ENCODE measurements at places on chromosomes 12 and 14.

GRCh38 chr12:52845946-52846345, 2.8 kb downstream of the KRT78 start:
- DNase-seq, result no peak

DNA sequence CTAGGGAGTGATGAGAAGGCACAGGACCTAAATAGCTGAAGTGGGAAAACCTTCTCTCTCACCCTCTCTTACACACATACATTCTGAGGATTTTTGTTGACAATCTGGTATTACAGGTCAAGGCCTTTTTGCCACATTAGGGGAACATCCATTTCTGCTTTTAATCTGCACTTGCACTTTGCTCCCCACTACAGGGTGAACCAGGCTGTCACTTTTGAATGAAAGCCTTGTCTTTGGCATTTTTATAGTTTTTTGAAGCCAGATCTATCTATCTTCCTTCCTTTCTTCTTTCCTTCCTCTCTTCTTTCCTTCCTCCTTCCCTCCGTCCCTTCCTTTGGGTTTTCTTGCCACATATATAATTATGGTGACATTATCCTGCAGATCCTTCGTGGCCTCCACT, 165.9 kb upstream of the OTX2 start:
- DNase-seq, result no peak

DNA sequence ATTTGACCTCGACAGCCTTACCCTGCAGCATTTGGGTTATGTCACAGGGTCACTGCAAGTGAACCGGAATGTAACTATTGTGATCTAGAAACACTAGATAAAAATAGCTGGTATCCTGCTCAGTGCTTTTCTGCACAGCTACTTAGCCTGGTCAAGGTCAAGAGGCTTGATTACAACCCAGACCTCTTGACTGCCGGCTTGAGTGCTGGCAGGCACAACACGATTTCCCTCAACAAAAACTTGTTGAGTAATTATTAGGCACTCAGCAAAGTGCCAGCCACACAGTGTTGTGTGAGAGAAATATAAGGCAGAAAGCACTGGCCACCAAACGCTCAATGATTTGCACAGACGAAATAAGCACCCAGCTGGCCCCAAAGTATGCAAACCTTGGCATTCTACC, 156.7 kb downstream of the NUAK1 start:
- DNase-seq, result no peak

- no peak for DNase-seq
Observed at GRCh38 chr14:96902004-96902403, 104.8 kb downstream of the VRK1 start.

DNA sequence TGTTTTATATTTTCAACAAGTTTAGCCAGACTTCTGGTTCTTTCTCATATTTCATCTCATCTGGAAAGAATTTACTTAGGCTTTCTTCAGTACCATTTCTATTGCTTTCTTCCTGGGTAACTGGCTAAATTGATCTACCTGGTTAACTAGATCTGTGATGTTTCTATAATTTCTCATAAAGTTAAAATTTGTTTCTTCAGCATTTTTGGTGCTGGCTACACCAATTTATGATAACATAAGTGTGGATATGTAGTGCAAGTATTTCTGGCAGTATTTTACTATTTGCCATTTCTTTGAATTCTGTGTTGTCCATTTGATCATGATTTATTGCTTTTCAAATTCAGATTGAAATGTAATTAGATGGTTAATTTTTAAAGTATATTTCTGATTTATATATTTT, 25.9 kb downstream of the ARHGAP5 start:
- no peak for DNase-seq

- DNase-seq, result no peak
Observed at GRCh38 chr14:83425138-83425537, 1891.5 kb upstream of the SEL1L start.

DNA sequence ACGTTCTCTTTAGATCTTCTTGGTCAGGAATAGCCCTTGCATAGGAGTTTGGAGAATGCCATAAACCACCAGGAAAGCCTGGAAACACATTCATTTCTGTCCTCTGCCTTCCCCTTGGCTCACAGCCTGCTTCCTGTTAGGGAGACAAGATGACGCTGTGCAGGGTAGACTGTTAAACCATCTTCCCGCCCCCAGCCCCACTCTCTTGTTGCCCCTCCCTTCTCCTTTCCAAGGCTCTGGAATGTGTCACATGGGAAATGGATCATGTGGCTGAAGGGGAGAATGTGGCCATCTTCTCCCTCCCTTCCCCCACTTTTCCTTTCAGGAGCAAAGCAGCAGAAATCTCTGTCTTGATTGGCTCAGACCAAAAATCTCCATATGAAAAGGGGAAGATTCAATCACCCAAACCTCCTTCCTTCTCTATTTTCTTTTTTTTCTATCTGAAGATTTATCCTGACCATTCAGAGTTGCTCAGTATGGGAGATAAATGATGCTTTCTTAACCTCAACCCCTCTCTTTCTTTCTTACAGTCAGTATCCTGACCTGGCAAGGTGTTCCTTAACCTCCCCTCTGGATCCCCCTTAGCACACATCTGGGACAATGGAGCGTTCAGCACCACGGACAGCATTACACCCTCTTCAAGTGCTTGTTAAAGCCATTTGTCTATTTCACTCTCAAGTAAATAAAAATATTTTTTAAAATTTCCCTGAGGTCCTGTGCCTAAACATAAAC, 11.4 kb downstream of the GPR19 start:
- peak; percentile 64 for DNase-seq

GRCh38 chr12:56155256-56155845, 2.8 kb upstream of the MYL6 start:
- DNase-seq, result no peak

DNA sequence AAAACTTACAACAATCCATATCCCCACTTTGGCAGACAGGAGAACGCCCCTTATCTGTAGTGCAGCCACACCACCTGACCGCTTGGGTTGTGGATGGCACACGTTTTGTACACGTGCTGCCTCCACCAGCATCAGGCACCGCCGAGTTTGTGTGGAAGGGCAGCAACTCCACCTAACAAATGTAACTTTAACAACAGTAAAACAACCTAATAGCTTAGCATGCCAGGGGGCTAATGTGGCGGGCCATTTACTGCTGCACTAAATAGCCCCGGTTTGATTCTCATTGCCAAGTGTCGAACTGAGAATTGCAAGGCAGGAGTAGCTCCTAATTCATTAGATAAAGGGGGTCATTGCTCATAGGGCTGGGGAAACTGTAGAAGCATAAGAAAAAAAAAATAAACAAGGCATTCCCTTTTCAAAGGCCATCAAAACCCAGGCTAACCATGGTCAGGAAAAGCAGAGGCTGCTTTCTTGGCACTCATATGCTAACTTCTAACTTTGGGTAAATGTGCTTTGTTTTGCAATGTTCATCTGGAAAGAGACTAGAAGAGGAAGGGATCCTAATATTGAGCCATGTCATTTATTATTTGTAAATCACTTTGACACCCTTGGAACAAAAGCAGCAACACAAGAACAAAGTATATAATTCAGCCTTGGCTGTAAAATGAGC, 279.7 kb upstream of the SOX5 start:
- no peak for DNase-seq

DNA sequence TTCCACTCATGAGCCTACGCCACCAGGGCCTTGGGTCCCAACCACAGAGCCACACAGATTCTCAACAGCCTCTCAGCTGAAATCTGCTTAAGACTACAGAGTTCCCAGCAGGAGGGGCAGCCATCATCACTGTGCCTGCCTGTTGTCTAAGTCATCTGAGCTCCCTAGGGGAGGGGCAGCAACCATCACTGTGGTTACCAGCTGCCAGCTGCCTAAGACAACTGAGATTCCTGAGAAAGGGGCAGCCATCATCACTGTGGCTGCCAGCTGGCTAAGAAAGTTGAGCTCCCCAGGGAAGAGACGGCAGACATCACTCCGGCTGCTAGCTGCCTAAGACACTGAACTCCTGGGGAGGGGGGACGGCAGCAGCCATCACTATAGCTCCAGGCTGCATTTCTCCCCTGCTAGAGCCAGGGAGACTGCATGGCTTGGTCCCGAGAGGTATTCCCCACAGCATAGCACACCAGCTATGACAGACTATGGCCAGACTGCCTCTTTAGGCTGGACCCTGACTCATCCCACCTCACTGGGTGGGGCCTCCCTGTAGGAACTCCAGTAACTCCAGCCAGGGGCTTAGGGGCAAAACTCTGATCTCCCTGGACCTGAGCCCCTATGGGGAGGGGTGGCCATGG, 37.2 kb upstream of the C14orf132 start:
- no peak for DNase-seq

DNA sequence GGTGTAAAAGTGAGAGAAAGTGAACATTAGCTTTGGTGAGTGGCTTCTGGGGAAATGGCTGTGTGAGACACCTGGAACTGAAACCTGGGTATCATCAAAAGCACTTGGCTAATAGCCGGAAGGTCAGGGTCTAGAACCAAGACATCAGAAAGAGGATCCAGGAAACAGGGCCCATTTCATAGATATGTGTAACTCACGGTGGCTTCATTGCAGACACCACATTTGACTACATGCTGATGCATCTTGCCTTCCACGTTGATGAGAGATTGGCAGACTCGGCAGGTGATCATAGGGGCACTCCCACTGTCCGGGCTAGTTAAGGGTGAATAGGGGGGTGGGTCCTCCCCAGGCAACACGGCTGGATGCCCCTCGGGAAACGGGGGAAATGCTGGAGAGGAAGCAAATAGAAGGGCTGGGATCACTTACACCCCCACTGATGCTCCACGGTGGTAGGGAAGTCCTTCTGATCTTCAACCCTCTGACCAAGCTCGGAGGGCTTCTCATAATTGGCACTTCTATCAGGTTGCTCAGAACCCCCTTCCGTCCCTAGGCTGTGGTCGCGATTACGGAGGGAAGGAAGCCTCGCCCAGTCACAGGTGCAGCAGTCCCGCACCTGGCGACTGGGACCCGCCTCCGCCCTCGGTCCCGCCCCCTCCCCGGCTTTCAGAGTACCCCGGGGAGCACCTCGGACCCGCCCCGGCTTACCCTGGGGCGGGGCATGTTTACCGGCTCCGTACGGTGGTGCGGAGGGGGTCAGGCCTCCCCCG, 593 bp downstream of the PIP4P1 start:
- peak; percentile 43 for DNase-seq

- DNase-seq, result no peak
Observed at GRCh38 chr14:76227450-76228050, 75.8 kb downstream of the GPATCH2L start.

DNA sequence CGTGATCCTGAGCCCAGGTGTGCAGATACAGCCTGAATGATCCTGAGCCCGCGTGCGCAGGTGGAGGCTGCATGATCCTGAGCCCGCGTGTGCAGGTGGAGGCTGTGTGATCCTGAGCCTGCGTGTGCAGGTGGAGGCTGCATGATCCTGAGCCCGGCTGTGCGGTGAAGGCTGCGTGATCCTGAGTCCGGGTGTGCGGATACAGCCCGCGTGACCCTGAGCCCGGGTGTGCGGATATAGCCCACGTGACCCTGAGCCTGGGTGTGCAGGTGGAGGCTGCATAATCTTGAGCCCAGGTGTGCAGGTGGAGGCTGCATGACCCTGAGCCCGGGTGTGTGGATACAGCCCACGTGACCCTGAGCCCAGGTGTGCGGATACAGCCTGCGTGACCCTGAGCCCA, 20.3 kb downstream of the BRF1 start:
- DNase-seq, result no peak

- no peak for DNase-seq
Observed at GRCh38 chr14:97878206-97878605, 1081.0 kb downstream of the VRK1 start.

- no peak for DNase-seq
Observed at GRCh38 chr14:51554339-51554920, 97.3 kb upstream of the FRMD6 start.
